ENCODE measurements at places on chromosomes 3 and 15.

GRCh38 chr3:189331002-189331418 lies 159.2 kb downstream of the TPRG1 start:
- DNase-seq: no peak

DNA sequence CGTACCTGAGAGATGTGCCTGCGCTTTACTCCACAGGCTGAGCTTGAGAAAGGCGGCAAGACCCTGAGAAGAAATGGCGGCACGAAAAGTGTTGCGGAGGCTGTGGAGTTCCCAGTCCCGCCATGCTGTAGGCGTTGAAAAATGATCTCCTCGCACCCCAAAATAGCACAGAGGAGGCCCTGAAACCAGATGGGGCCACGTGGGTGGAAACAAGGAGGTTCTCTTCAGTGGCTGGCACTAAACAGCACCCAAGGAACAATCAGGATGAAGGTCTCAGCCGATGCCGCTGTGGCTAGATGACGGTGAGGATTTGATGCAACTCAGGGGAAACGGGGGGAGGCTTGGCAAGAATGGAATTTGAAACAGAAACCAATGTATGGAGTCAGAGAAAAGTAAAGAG lies 57.3 kb downstream of the TMEM212 start:
- DNase-seq: no peak

DNA sequence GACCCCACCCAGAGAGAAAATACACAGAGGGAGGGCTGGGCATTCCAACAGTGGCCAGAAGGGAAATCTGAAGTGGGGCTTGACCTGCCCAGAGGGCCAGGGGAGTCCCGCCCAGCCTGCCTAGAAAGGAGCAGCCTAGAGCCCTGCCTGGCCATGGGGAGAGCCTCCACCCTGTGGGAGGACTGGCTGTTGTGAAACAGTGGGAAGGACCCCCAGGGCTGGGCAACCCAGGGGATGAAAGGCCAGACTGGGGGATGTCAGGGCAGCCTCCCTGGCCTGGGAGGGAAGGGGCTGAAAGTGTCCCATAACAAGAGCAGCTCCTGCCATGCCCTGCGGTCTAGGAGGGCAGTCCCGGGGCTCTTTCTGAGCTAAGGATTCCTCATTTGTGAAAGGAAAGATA lies 69.0 kb downstream of the SLC12A8 start:
- no peak for DNase-seq

- DNase-seq: no peak
Measured at GRCh38 chr3:5022187-5022965, 43.1 kb downstream of the BHLHE40 start.

GRCh38 chr3:31530960-31531335 lies 1.8 kb upstream of the STT3B start:
- DNase-seq: no peak

- no peak for DNase-seq
Measured at GRCh38 chr3:182244222-182244971, 532.7 kb downstream of the SOX2 start.

- DNase-seq: no peak
Measured at GRCh38 chr3:86960550-86960949, 30.4 kb downstream of the VGLL3 start.
